Stimulated activated CD8-positive, alpha-beta memory T cell treated with anti-CD3 and anti-CD28 coated beads, Interleukin-15, amount 100 ng/mL, for 1 hour (primary cell): ENCODE measurements at places on chromosomes 2 and 18.

- DNase-seq: no peak
Measured at GRCh38 chr2:20104900-20105545, 53.6 kb upstream of the LAPTM4A start.

DNA sequence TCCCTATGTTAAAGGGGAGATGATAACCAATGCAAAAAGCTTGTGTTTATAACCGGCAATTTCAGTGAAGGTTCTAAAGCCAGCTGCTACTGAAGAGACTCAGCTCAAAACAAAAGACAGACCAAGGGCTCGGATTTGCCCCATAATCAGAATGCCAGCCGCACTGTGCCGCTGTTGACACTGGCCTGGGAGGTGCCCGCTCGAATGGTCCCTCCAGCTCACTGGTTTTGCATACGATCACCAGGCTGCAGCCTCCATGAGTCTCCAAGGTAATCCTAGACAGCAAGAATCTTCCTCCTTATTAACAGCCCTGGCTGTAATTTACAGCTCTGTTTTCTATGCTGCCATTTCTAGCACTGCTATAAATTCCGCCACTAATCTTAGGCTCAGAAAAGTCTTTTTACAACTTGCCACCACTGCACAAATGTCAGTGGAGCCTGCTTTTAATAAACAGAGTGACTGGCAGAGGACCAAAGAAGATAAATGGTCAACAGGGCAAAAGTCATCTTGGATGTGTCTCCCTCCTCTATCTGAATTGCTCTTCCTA lies 155.7 kb upstream of the SH3BP4 start:
- no peak for DNase-seq

DNA sequence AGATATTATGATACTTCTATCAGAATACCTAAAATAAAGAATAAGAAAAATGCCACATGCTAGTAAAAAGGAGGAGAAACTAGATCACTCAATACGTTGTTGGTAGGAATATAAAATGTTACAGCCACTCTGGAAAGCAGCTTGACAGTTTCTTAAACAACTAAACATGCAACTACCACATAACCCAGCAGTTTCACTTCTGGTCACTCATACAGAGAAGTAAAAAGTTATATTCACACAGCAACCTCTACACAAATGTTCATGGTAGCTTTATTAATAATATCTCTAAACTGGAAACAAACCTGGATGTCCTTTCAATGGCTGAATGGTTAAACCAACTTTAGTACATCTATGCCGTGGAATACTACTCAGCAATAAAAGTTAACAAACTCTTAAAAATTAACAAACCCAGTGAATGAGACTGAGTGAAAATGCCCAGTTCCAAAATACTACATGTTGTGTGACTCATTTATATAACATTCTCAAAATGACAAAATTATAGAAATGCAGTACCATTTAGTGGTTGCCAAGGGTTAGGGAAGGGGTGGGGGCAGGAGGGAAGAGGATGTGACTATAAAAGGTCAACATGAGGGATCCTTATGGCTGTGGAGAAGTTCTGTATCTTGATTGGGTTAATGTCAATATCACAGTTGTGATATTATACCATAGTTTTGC lies 124.1 kb downstream of the MMADHC start:
- no peak for DNase-seq

- no peak for DNase-seq
Measured at GRCh38 chr18:72160510-72161445, 383.4 kb downstream of the CBLN2 start.

DNA sequence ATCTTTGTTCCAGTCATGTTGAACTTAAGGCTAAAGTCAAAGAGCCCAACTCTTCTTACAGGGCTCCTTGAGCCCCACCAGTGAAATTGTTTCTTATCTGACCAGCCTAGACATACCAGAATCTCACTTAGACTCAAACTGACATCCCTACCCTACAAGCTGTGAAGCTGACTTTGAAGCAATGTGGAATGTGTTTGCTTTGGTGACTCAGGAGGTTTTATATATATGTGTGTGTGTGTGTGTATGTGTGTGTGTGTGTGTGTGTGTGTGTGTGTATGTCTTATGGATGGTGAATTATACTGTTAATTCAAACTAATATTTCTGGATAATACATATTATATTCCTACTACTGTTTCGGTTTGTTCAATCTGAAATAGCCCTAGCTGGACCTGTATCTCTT lies 67.3 kb downstream of the CAMKMT start:
- no peak for DNase-seq

DNA sequence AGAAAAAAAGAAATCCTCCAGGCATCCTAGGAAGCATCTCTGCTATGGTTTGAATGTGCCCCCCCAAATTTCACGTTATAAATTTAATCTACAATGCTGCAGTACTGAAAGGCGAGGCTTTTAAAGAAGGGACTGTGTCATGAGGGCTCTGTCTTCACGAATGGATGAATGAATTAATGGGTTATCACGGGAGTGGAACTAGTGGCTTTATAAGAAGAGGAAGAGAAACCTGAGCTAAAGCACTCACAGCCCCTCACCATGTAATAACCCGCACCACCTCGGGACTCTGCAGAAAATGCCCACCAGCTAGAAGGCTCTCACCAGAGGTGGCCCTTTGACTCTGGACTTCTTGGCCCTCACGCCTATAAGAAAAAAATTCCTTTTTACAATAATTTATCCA lies 27.6 kb downstream of the RNU4ATAC start:
- no peak for DNase-seq

- no peak for DNase-seq
Measured at GRCh38 chr2:101199251-101199791, 48.1 kb upstream of the TBC1D8 start.

GRCh38 chr2:219497495-219498279 lies 1.0 kb upstream of the GMPPA start:
- no peak for DNase-seq

DNA sequence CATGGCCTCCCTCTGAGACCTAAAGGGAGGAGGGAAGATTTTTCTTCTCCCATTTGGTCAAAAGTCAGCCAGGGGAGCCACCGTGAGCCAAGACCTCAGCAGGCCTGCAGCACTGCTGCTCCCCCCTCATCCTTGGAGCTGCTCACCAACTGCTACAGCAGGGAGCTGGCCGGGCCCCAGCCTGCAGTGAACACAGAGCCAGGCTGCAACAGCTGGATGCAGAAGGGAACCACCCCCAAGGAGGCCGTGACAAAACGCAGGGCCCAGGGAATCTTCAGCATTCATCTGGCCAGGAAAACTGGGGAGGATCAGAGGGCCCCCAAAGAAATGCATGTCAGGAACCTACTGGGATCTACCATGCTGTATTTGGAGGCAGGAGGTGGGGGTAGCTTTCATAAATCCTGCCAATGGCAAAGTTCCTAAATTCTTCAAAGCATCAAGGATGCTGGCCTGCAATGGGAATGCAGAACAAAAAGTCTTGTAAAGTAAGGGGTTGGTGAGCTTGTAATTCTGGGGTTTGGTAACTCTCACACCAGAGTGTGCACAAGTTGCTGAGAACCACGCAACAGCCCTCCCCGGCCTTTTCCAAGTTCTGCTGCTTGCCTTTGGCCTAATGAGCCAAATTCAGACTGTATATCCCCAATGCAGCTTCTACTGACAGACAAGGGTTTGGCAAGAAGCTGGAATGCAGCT lies 61.0 kb downstream of the CACNB4 start:
- no peak for DNase-seq

- no peak for DNase-seq
Measured at GRCh38 chr18:70019991-70020390, 72.3 kb upstream of the CD226 start.

GRCh38 chr18:24051031-24051947 lies 36.7 kb downstream of the TTC39C start:
- no peak for DNase-seq

DNA sequence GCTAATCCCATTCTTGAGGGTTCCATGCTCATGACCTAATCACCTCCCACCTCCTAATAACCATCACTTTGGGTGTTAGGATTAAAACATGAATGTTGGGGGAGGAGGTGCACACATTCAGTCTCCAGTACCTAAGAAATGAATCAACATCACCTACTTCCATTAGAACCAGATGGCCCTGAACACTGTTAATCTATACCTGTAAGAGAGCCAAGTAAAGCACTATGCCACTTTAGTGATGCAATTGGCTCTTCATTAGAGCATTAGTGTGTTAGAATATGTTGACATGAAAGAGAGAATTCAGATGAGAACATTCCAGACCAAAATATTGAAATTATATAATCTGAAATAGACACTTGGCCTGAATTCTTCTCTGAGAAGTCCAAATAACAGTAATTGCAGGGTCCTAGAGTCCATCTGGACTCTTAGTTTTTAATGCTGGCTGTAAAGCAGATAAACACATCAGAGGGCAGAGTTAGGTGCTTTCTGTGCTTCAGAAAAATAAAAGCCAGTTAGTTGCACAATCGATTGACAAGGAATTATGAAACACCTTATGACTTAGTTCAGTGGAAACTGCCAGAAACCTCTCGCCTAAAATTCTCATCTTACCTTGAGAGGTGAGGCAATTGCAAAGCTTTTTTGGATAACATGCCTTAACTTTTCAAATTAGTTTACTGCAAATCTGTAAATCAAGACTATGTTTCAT lies 923.7 kb downstream of the SLC4A3 start:
- no peak for DNase-seq

DNA sequence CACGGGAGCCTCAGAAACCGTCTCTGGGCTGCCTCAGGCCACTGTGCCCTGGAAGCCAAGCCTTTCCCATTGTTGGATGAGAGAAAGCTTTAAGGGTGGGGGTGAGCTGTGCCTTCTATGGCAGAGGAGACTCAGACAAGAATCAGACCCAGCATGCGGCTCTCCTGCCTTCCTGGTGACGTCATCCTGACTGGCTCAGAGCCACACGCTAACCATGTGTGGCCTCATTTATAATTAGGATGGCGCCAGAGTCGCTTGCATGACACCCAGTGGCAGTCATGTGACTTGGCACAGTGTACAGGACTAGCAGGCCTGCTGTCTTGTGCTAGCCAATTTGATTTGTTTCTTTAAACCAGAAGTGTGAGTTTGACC lies 99.1 kb downstream of the SH3BP4 start:
- no peak for DNase-seq

- DNase-seq: no peak
Measured at GRCh38 chr2:88220718-88221117, 50.6 kb downstream of the THNSL2 start.

DNA sequence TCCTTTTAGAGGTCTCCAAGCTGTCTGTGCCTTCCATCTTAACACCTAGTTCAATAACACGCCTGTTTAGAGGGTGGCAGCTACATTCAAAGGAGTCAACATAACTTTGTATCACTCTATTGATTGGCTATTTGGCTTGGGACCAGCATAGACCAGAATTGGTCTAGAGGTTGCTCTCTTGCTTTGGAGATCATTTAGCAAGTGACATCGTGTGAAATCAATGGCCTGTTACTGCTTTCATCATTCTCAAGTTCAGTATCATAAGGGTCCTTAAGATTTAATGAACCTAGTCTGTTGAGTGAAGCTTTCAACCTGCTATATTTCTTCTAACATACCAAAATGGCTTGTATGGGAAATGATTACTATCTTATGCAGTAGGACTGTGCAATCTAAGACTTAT lies 768.2 kb downstream of the NRXN1 start:
- DNase-seq: no peak

DNA sequence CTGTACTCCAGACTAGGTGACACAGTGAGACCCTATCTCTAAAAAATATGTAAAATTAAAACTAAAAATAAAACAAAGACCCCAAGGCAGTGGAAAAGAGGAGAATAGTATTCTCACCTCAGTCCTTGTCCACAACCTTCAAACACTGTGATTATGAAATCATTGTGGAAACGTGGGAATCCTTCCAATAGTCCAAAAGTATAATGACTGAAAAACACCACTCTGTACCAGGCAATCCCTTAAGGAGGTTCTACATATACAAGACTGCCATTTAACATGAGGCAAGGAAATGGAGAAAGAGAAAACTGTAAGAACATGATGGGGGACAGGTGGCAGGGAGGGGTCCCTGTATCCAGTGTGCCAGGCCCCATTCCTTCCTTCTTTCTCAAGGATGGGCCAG lies 66.1 kb downstream of the ACVR1 start:
- DNase-seq: no peak

DNA sequence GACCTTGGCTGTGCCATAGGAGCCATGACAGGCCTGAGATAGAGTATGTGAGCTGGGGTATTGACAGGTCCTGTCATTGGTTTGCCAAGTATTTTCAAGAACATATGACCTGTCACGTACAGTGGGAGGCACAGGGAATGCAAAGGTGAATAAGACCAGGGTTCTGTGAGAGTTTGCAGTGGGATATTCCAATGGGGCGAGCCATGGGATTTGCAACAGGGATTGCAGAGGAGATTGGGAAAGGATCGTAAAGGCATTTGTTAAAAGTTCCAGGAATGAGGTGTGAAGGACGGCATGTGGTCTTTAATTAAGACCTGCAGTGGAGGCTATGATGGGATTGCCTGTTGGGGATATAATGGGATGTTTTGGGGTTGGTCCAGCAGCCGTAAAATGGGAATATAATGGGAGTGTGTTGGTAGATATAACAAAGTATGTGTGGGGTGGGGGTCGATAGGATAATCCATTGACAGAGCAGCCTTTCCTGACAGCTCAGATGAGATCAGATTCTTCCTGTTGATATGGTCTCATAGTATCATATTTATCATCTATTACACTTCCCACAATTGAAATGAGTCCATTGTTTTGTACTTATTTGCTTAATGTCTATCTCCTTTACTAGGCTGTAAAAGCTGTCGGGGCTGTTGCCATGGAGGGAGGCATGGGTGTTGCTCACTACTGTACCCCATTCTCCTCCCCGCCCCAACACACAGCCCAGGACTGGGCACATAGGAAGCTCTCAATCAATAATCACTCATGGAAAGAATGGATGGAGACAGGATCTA lies 38.1 kb downstream of the PKDCC start:
- DNase-seq: no peak

- DNase-seq: no peak
Measured at GRCh38 chr2:192414794-192415193, 220.1 kb upstream of the TMEFF2 start.

GRCh38 chr2:17894556-17894955 lies 16.1 kb downstream of the KCNS3 start:
- DNase-seq: no peak

DNA sequence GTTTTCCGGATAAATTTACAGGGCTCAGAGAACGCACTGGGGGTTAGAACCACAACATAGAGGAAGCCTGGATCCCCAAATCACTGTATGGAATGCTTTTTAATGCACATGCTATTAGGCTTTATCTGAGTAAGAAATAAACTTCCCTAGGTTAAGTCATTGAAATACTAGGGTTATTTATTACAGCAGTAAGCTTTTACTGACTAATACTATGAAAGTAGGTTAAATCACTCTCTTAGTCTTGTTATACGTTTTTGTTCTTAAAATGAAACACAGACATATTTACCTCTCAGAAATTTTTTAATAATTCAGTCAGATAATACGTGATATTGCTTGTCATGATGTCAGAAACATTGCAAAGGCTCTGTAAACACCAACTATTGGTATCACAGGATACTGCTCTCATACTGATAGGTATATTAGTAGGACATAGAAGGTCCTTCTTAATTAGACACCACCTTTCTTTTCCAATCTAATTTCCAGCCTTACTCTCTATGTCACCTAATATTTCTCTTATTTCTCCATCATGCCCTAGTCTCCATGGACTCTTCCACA lies 162.7 kb upstream of the NYAP2 start:
- DNase-seq: no peak
